ENCODE measurements at places on chromosomes 11 and 22. TPM values are rescaled to one million over a fixed set of nuclear protein-coding genes. Genes with fewer than 3 reads are reported as not detected.

MACROD1 gene
- 9.0 TPM for total RNA-seq

HIC2 gene
- 2.6 TPM for total RNA-seq

ART1 gene
- not detected for total RNA-seq

OR6T1 gene
- total RNA-seq: not detected

AIFM3 gene
- total RNA-seq: 3.5 TPM

BTBD18 gene
- total RNA-seq: not detected

CALCB gene
- 0.15 TPM for total RNA-seq

SLC22A9 gene
- total RNA-seq: not detected

MED15 gene
- total RNA-seq: 61.5 TPM

PLAAT2 gene
- 0.95 TPM for total RNA-seq

NXPE2 gene
- not detected for total RNA-seq
